CD8-positive, alpha-beta memory T cell (primary cell): ENCODE measurements at places on chromosomes 12 and 14.

GRCh38 chr12:119775246-119775895 lies 101.7 kb downstream of the CIT start:
- no peak for DNase-seq

DNA sequence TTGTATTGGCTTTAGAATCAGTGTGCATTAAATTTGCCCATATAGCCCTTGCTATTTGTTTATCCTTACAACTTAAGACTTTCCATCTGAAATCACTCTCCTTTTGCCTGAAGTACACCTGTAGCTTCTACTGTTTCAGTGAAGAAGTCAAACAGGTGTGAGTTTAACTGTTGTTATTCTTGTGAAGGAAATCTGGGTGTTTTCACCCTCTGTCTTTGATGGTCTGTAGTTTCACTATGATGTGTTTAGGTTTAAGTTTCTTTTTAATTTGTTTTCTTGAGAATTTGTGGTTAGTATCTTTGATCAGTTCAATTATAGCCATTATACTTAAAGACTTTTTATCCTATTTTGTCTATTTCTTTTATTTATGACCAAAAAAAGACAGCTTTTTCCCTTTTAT lies 68.9 kb upstream of the BBS10 start:
- no peak for DNase-seq

DNA sequence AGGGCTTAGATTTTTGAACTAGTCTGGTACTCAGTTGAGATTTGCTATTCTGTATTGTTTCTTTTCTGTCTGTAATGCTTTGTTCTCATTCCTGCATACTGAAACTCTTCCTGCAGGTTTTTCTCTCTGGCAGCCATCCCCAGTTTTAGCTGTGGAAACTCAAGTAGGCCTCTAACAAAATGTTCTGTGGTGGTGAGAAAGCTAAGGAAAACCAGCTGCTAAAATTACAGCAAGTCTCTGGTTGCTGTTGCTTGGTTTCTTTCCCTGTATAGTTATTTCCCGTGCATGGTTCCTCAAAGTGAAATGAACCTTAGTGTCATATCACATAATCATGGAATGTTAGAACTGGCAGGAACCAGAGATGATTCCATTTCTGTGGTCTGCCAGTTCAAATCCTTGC lies 442.5 kb downstream of the NRXN3 start:
- DNase-seq, result no peak

GRCh38 chr12:85834378-85834777 lies 1.8 kb downstream of the RASSF9 start:
- no peak for DNase-seq

GRCh38 chr12:122721057-122721545 lies 4.5 kb upstream of the HCAR3 start:
- DNase-seq, result no peak

DNA sequence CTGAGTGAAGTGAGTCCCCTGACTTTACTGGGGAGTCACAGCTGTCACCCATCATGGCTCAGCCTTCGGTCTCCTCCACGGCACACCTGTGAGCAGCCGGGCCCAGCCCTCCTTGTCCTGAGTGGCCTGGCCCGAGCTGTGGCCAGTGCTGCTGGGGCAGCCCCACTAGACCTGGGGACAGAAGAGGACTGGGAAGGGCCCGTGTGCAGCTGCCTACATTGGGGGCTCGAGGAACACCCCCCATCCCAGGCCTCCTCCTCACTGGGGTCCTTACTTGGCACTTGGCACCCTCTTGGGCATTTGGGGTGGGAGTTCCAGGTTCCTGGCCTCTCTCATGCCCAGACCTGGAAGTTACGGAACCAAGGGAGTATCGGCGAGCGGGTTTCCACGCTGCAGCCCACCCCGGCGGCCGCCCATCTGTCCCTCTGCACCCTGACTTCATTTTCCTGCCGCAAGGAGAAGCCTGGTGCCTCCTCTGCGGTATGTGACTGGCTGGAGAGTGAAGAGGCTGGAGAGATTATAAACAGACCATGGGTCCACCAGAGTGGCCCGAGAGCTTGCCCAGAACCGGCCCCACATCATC lies 179.7 kb downstream of the KIF26A start:
- no peak for DNase-seq

- no peak for DNase-seq
Observed at GRCh38 chr14:94756310-94756882, 13.5 kb downstream of the GSC start.

DNA sequence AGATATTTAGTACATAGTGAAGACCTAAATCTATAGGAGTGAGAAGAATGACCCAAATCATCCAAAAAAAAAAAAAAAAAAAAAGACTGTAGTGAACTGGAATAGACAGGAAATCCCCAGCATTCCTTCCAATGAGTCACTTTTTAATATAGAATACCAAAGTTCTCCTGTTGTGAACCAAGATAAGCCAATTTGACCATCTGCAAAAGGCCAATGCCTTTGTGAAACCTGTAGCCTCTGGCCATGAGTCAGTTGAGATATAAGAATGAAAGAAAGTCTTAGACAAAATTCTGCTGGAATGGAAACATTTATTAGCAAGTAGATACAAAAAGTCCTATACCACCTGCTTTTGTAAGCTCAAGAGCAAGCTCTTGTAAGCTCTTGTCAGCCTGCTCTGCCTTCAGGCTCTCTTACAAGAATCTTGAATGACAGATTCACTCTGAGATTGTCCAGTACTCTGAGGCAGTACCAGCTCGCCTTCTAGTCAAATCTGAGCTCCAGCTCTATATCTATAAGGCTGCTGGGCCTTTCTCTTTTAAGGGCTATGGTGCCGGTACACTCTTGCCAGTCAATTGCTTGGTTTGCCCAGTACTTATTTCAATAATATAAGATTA lies 243.0 kb upstream of the TMTC1 start:
- DNase-seq, result no peak

DNA sequence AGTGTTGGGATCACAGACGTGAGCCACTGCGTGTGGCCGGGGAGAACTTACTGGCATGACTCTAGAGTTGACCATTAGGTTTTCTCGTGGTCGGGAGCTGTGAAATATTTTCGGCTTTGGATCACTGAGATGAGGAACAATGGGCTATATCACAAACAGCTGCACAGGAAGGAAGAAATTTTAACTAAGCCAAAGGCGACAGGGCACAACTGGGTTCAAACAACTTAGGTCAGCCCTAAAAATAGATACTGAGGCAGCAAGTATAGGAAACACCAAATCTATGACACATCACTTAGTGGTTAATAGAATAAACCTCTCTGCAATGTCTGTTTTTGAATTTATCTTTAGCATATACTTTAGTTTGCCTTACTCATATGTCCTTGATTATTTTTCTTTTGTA lies 162.9 kb downstream of the LRIG3 start:
- no peak for DNase-seq

- no peak for DNase-seq
Observed at GRCh38 chr14:74426202-74426582, at the start of gene SYNDIG1L. Gene SYNDIG1L (minus strand): TSS chr14:74426210. CDS start chr14:74409744, 16,466 bp downstream.

DNA sequence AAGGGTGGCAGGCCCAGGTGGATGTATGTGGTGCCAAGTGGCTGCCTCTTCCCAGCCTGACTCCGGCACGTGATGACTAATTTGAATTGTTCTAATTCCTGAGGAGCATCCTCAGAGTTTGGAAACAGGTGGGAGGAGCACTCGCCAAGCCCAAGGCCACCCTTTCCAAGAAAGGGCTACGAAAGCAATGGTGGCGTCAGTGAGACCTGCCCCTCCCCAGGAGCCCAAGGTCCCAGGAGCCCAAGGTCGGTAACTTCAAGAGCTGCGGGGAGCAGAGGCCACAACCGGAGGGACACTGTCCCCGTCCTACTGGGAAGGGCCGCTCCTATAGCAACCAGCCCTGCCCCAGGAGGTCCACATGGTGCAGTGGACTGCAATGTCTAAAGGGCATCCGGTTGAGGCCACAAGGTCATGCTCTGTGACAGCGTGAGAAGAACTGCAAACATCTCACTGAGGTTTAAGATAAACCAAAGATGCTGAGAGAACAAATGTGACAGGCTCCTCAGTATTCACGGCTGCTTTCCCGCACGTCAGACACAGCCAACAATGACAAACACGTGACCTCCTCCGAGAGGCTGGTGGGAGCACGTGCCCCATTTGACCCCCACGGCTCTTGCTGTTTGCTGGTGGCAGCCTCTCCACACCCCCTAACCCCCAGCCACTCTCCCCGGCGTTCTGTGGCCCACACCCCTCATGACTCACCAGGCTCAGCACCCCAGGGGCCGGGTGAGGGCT lies 79.6 kb downstream of the ITPK1 start:
- no peak for DNase-seq

DNA sequence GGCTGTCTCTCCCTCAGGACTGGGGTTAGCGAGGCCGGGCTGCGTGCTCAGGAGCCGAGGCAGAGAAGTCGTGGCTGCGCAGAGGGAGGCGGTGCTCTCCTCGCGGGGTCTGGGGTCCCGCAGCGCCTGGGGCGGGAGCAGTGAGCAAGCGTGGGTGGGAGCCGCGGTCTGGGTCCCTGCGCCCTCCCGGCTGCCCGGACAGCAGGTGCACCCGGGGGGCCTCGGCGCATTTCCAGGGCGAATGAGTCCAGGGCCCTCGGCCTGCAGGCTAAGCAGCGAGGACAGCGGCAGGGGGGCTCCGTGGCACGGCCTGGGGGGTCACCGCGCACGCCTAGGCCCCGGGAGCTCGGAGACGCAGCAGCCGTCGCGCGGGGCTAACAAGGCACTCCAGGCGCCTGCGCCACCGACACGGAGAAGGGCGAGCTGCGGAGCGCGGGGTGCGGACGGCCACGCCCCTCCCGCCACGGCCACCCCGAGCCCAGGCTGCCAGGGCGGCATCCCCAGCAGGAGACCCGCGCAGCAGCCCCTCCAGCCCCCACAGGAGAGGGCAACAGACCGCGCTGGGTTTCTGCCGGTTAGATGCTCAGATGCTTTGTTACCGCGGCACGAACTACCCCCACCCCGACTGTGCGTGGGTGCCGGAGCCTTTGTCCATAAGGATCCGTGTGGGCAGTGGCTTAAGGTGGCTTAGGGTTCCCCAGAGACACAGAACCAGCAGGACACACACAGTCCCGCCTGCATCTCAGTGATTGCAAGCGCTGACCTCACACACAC lies 117.7 kb upstream of the C14orf180 start:
- DNase-seq, result no peak

DNA sequence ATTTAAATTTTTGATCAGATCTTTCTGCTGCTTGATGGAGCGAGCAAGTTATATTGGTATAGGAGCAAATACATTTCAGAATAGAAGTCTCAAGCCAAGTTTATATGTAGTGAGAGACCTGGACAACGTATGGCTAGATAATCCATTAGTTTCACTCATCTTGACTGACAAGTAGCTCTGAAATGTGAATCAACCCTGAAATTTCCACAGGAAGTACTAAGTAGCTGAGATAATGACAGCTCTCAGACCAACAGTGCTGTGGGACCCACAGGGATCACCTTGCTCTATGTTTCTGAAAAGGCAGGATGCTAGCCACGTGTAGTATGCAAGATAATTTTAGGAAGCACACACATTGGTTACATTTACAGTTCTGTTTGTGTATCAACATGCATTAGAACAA lies 258.6 kb upstream of the FOXN3 start:
- DNase-seq, result no peak

GRCh38 chr12:70052931-70053497 lies 190.2 kb upstream of the CNOT2 start:
- no peak for DNase-seq

- DNase-seq, result no peak
Observed at GRCh38 chr14:24094841-24095270, 745 bp downstream of the PCK2 start.

DNA sequence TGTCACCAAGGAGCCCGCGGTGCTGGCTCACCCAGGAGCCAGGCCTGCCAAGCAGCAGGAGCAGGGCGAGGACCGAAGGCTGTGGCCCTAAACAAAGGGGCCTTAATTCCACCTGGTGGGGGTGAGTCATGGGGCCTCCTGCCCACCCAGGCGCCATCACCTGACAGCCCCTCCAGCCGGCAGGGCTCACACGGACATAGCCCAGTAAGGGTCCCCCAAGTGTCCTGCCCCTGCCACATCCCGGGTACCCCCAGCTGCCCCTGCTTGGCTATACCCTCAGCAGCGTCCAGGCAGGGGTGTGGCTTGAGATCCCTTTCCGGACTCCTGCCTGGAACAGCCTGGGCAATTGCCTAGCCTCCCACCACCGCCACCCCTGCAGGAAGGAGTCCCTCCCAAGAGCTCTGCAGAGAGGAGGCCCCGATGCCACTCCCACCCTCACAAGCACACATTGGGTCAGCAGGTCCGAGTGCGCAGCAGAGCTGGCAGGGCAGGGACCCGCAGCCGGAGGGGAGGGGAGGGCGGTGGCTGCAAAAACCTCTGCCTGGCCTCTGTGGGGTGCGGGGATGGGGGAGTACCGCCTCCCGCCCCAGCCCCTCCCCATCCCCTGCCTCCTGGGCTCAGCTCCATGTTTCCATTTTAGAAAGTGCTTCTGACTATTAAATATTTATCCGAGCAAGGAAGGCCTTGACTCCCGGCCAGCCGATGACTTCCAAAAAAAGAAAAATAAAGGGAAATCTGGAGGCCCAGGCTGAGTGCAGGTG lies 4.6 kb downstream of the AHNAK2 start:
- no peak for DNase-seq

GRCh38 chr14:96674121-96674520 lies 123.1 kb upstream of the VRK1 start:
- no peak for DNase-seq

DNA sequence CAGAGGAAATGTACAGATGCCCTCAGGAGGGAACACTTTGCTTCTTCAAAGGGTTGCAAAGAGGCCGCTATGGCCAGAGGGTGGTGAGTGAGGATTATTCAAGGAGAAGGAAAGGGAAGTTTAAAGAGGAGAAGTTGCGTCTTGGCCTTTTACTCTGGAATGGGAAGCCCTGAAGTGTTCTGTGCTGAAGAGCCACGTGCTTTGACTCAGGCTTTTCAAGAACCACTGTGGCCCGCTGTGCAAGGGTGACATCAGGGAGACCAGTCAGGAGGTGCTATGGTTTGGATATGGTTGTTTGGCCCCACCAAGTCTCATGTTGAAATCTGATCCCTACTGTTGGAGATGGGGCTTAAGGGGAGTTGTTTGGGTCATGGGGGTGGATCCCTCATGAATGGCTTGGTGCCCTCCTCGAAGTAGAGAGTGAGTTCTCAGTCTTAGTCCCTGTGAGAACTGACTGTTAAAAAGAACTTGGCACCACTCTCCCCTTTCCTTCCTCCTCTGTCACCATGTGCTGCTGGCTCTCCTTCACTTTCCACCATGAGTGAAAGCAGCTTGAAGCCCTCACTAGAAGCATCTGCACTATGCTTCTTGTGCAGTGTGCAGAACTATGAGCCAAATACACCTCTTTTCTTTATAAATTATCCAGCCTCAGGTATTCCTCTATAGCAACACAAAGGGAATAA lies 66.1 kb upstream of the DUSP6 start:
- DNase-seq, result no peak

- DNase-seq, result no peak
Observed at GRCh38 chr14:54450535-54450934, 9.4 kb upstream of the CNIH1 start.

- no peak for DNase-seq
Observed at GRCh38 chr12:109305547-109305946, 3.5 kb downstream of the FOXN4 start.

DNA sequence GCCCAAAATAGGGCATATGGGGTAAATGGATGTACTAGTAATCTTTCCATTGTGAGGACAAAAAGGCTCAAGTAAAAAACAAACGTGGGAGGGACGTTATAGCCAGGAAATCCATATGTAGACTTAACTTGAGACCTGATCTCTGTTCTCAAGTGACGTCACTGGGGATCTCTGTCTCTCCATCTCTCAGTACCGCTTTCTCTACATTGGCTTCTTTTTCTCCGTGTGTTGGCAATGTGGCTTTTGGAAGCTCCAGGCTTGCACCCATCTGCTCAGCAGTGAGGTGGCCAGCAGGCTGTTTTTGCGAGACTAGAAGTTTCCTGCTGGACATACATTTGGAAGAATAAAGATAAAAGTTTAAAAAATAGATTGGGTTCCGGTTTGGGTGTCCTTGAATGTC lies 66.0 kb upstream of the NRXN3 start:
- no peak for DNase-seq

GRCh38 chr12:96719660-96720362 lies 187.2 kb upstream of the NEDD1 start:
- no peak for DNase-seq
